ENCODE measurements at places on chromosomes 12 and 14. TPM values are rescaled to one million over a fixed set of nuclear protein-coding genes. Genes with fewer than 3 reads are reported as not detected.

DNA sequence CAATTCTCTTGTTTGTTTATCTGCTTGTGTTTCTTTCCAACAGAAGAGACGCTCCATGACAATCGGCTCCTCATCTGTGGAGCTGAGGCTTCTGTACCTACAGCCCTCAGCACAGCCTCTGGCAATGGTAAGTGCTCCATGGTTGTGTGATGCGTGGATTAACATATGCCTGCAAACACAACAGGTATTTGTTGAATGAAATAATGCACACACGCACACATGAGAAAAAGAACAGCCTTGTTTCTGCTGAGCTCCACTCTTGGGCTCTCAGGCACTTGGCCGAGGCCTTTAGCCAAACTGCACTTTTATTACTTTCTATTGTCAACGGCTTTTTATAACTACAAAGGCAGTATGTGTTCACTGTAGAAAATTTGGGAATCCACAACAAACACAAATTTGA, 120.4 kb upstream of the TMCC3 start:
- no peak for DNase-seq

DNA sequence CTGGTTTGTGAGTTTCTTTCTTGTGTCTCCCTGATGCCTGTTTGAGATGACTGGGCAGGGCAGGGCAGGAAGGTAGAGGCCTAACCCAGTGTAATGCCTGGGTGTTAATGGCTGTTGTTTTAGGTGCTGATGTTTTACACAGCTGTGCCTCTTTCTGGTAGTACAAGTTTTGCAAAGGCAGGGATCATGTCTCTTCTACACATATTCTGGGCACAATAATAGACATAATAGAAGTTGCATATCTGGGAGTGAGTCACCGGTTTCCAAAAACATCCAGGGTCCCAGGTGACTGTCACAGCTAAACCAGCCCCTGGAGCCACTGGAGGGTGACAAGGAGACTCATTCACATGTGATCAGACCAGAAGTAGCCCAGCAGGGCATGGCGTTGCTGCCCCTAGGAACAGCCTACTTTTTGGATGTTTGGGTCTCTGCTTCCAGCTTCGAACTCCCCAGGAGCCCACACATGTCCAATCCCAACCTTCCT, 18.1 kb downstream of the TPCN1 start:
- DNase-seq = no peak

DNA sequence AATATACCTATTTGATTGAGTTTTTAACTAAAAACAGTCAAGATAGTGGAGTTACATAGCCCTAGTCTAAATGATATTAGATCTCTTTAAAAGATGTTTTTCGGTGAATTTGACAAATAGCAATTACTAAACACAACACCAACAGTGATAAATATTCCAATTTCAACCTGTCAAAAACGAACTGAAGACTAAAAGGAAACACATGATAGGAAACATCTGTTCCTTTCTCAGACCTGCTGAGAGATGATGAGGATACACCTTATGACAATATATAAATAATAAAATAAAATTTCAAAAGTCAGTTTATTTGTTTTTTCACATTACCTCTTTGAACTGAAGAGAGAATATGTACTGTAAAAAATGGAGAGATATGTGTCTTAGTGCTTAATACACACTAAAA, 232.7 kb downstream of the RASSF9 start:
- no peak for DNase-seq

- peak; percentile 41 for DNase-seq
Measured at GRCh38 chr12:122031342-122032216, 9.9 kb downstream of the BCL7A start.

DNA sequence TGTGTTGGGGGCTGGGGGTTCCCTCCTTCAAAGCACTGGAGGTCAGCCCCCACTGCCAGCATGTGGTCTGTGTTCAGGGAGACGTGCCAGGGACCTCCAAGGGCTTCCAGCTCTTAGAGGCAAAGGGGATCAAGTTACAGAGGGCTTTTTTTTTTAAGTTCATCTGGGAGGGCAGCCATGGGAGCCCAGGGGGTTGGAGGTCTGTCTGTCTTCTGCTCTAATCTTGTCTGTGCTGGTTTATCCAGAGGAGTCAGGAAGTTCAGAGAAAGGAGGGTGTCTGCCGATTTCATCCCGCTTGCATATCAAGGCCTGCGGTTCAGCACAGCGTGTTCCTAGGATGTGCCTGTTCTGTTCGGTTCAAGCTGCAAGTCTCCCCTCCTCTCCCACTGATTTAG, 72.2 kb downstream of the TMEM132C start:
- no peak for DNase-seq

- DNase-seq = no peak
Measured at GRCh38 chr14:99860219-99860618, 67.0 kb downstream of the EML1 start.

DNA sequence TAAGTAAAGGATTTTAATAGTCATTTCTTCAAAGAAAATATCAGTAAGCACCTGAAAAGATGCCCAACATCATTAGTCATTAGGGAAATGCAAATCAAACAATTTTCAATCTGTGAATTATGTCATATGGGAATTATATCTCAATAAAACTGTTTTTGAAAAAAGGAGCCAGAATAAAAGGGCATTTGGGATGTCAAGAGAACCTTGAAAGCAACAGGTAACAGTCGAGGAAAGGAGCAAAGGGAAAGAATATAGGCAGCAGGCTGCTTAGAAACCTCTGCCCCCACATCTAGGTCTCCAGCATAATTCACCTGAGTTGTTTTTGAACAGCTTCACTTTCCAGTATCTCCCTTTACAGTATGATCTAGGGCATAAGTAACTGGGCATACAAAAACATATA, 12.2 kb downstream of the RAD9B start:
- no peak for DNase-seq

DNA sequence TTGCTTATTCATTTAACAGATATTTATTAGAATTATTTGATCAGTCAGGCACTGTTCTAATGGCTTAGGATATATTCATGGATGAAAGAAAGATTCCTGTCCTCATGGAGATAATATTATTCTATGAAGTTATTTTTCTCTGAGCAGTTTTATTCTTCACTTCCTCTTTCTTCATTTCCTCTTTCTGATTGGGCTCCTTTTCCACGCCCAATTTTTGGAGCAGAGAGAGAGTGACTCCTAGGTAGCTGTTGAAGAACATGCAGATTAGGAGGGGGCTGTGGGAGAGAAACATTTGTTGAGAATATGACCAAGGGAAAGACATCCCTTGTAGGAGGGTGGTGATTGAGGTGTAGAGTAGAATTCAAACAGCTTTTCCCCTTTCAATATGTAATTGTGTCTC, 6.0 kb upstream of the YARS2 start:
- no peak for DNase-seq

- DNase-seq = no peak
Measured at GRCh38 chr12:51622564-51622963, 31.5 kb downstream of the SCN8A start.

GRCh38 chr12:114442578-114442977, 36.6 kb upstream of the TBX5 start:
- no peak for DNase-seq

DNA sequence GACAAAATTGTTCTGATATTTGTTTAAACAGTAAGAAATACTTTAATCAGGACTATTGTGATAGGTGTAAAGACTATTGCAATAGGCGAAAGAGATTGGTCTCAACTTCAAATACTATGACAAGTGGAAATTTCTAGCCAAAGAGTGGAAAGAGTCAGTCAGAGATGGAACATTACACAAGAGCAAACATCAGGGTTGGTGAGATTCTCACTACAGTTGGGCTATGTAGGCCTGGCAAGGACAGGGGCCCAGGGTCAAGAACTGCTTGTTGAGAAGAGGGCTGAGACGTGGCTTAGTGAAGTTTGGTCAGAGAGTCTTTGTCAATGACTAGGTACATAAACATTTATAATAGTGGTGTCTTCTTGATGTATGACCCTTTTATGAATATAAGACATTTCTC, 19.4 kb downstream of the CAND1 start:
- no peak for DNase-seq

GRCh38 chr12:109489016-109489954, 11.9 kb downstream of the UBE3B start:
- DNase-seq = no peak

DNA sequence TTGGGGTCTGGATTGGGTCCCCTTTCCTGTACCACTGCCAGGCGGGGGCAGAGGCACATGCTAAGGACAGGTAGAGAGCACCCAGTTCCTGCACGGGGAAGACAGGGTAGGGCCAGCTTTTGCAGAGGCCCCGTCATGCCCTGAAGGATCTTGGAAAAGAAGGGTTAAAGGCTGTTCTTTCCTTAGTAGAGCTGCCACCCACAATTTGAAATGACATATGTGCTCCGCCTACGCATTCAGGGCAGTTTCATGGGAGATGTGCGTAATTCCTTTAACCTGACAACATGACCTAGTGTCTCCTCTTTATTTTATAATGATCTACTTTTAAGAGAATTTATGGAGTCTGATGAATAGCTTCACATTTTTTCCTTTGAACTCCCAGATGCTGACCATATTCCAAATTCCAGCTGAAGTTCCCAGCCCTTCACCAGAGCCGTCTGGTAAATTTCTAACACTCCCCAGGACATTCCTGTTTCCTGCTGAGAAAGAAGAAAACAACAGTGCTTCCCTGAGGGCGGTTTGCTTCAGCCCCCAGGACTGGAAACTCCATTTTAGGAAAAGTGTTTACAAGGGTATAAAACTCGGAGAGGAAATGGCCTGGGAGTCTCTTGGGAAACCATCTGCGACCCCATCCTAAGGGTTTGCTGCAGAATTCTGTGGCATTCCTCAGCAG, 58.9 kb upstream of the PLEKHG3 start:
- DNase-seq = no peak

- no peak for DNase-seq
Measured at GRCh38 chr12:98750511-98750910, 105.4 kb downstream of the APAF1 start.

- no peak for DNase-seq
Measured at GRCh38 chr12:13045816-13046215, 1.6 kb downstream of the FAM234B start.

GRCh38 chr12:109951136-109951535, 45.0 kb downstream of the GIT2 start:
- DNase-seq = no peak

GRCh38 chr12:78315028-78315427, 484.3 kb downstream of the NAV3 start:
- DNase-seq = no peak

Gene SMIM41
- total RNA-seq = 1.1 TPM

Gene NID2
- total RNA-seq = 67.0 TPM

Gene OVCH1
- 0.25 TPM for total RNA-seq

All from omental fat pad (tissue), 4 donors.